ENCODE measurements at places on chromosomes 7 and 10. TPM values are rescaled to one million over a fixed set of nuclear protein-coding genes. Genes with fewer than 3 reads are reported as not detected.

DNA sequence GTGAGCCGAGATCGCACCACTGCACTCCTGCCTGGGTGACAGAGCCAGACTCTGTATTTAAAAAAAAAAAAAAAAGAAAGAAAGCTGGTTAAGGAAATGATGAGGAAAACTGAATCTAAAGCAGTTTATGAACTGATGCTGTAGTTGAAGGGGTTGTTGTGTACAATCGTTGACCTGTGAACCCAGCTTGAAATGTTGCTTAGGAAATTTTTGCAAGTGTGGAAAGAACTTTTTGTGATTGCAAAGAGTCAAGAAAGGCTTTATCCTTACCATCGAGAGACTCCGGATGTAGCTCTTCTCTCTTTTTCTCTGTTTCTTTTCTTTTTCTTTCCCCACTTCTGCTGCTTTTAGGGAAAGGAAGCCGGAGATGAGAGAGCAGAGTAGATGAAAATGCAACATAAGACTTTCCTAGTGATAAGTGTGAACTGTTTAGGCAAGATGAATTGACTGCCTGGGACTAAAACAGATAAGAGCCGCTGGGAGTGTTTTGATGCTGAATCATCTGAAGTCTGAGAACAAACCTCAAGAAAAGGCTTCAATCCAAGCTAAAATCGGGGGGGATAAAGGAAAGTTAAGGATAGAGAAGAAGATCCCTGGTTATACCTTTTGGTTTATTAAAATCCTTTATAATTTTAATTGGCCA lies 69.0 kb downstream of the TAF3 start:
- no peaks in the 10 kb centered on the region for H3K27me3 ChIP-seq
- no peak overlapping the region for H3K27ac ChIP-seq
- H3K4me3 ChIP-seq = no peak overlapping the region
- H3K4me1 ChIP-seq = peaks cover 9% of the 10 kb centered on the region
- peaks cover 5% of the 10 kb centered on the region for H3K36me3 ChIP-seq
- no peak for DNase-seq

DNA sequence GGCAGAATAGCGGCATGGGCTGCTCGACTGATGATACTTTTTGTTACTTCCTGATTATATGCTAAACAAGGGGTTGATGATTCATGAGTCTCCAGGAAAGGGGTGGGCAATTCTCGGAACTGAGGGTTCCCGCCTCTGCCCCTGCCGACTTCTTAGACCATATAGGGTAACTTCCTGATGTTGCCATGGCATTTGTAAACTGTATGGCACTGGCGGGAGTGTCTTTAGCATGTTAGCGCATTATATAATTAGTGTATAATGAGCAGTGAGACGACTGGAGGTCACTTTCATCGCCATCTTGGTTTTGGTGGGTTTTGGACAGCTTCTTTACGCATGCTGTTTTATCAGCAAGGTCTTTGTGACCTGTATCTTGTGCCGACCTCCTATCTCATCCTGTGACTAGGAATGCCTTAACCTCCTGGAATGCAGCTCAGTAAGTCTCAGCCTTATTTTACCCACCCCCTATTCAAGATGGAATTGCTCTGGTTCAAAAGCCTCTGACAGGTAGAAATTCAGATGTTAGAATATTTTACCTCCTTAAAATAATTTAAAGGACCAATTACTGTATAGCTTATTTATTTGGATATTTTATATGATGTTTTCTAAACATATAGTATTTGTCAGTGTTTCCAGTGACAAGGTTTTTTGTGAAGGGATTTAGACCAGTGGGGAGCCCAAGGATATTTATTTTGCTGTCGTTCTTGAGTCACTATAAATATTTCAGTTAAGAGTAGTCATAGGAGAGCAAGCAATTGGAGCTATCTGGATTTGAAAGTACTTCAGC lies 90.1 kb upstream of the PIK3CG start:
- no peaks in the 10 kb centered on the region for H3K27me3 ChIP-seq
- H3K4me3 ChIP-seq = no peak overlapping the region
- DNase-seq = no peak
- no peaks in the 10 kb centered on the region for H3K4me1 ChIP-seq
- H3K27ac ChIP-seq = no peak overlapping the region

DNA sequence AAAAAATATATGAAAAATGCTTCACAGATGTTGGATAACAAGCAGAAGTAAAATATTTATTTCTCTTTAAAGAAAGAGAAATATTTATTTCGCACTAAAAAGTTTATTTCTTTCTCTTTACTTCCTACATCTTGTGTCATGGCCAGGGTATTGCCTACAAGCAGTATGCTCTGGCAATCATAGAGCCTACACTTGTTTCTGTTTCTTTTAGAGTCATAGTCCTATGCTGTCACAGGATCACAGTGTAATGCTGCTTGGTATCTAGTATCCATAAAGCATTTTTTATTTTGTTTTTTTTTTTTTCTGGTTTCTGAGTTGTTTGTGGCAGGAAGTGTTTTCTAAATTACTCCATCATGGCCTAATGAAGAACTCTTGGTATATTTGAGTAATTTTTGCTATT lies 116.0 kb downstream of the ATRNL1 start:
- H3K4me3 ChIP-seq = no peak overlapping the region
- no peak for DNase-seq
- no peak overlapping the region for H3K27ac ChIP-seq
- H3K4me1 ChIP-seq = no peaks in the 10 kb centered on the region
- H3K27me3 ChIP-seq = no peaks in the 10 kb centered on the region
- no peaks in the 10 kb centered on the region for H3K36me3 ChIP-seq

Gene GRM3
- total RNA-seq = 0.46 TPM

GRCh38 chr7:28201131-28201530 lies 20.5 kb upstream of the JAZF1 start:
- no peak overlapping the region for H3K4me3 ChIP-seq
- H3K27me3 ChIP-seq = peaks cover 8% of the 10 kb centered on the region
- DNase-seq = no peak
- no peaks in the 10 kb centered on the region for H3K36me3 ChIP-seq
- no peaks in the 10 kb centered on the region for H3K4me1 ChIP-seq
- H3K27ac ChIP-seq = no peak overlapping the region

Gene PRSS37
- not detected for total RNA-seq

DNA sequence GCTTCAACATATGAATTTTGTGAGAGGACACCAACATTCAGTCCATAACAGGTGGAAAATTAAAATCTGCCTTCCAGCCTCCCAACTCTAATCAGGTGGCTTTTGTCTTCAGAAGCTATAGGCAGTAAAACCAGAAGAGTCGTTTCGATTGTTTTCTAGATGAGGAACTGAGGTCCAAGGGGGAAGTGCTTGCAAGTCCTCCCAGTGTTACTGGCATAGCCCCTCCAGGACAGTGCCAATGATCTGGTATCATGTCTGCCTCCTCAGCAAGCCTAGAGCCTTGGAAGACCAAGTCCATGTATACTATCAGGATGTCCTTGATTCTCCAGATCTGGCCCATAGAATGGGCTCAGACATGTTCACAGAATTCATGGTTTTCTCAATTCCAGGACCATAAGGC lies 16.9 kb downstream of the CYP26A1 start:
- H3K36me3 ChIP-seq = no peaks in the 10 kb centered on the region
- H3K4me1 ChIP-seq = no peaks in the 10 kb centered on the region
- peaks cover 27% of the 10 kb centered on the region for H3K27me3 ChIP-seq
- H3K4me3 ChIP-seq = no peak overlapping the region
- no peak overlapping the region for H3K27ac ChIP-seq
- DNase-seq = no peak

GRCh38 chr7:70554646-70555045 lies 577.3 kb upstream of the GALNT17 start:
- peaks cover 10% of the 10 kb centered on the region for H3K27me3 ChIP-seq
- H3K27ac ChIP-seq = no peak overlapping the region
- DNase-seq = no peak
- no peaks in the 10 kb centered on the region for H3K4me1 ChIP-seq

Gene DNMBP
- total RNA-seq = 17.3 TPM

Gene PALD1
- total RNA-seq = 9.6 TPM

GRCh38 chr10:82865366-82865765 lies 990.4 kb downstream of the NRG3 start:
- H3K27ac ChIP-seq = no peak overlapping the region
- DNase-seq = no peak
- no peaks in the 10 kb centered on the region for H3K4me1 ChIP-seq
- H3K27me3 ChIP-seq = no peaks in the 10 kb centered on the region

Gene INMT
- total RNA-seq = not detected

DNA sequence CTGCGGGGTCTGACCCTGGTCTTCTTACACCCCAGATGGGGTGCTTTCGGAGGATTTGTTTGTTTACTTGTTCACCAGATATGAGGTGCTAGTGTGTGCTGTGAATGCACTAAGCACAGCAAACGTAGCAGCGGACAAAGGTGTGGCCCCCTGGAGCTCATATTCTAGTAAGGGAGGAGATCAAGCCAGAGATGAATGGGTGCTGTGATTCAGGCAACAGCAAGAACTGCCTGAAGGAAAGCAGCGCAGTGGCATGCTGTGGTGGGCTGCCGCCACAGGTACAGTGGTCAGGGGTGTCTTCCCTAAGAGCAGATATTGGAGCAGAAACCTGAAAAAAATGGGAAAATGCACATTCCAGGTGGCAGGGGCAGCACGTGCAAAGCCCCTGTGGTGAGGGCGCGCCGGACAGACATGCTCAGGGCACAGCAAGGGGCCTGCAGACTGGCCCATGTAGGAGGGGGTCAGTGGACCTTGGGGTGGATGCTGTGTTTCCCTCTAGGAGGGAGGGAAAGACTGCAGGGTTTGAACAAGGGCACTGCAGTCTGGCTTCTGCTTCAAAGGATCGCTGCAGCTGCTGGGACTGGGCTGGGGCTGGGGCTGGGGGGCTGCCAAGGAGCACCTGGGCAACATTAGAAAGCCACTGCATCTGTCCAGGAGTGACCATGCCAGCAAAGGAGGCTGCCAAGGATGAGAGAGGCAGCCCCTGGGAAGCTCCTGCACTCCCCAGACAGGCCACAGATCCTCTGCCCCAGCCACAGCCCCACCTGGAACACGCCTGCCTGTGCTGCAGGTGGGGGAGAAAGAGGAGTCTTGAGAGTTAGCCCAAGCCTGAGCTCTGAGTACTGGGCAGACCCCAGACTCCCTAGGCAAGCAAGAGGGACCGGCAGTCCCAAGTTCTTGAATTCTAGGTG lies 927 bp upstream of the DEPP1 start:
- H3K4me1 ChIP-seq = peaks cover 41% of the 10 kb centered on the region
- H3K27me3 ChIP-seq = no peaks in the 10 kb centered on the region
- peak overlapping the region; percentile 89 for H3K4me3 ChIP-seq
- peak overlapping the region; percentile 99 for H3K27ac ChIP-seq
- H3K36me3 ChIP-seq = peaks cover 3% of the 10 kb centered on the region

GRCh38 chr10:68171539-68172080 lies 60.3 kb downstream of the ATOH7 start:
- H3K27ac ChIP-seq = no peak overlapping the region
- H3K4me1 ChIP-seq = no peaks in the 10 kb centered on the region
- DNase-seq = no peak

Gene PON1
- 3.0 TPM for total RNA-seq

- H3K27me3 ChIP-seq = peaks cover 28% of the 10 kb centered on the region
- peak; percentile 55 for DNase-seq
- peaks cover 20% of the 10 kb centered on the region for H3K4me1 ChIP-seq
- peak overlapping the region; percentile 10 for H3K4me3 ChIP-seq
- no peaks in the 10 kb centered on the region for H3K36me3 ChIP-seq
Observed at GRCh38 chr7:1818575-1819258, 148.6 kb downstream of the ELFN1 start.

Gene TMEM72
- 1.2 TPM for total RNA-seq

GRCh38 chr10:103812432-103812831 lies 42.9 kb downstream of the SH3PXD2A start:
- DNase-seq = no peak
- peak overlapping the region; percentile 72 for H3K27ac ChIP-seq
- H3K36me3 ChIP-seq = no peaks in the 10 kb centered on the region
- H3K4me1 ChIP-seq = peaks cover 36% of the 10 kb centered on the region

Measured in type B pancreatic cell (in vitro differentiated cells).